ENCODE measurements at places on chromosomes 2 and 18. TPM values are rescaled to one million over a fixed set of nuclear protein-coding genes. Genes with fewer than 3 reads are reported as not detected.

GRCh38 chr2:147683380-147683779, 161.4 kb upstream of the ACVR2A start:
- DNase-seq = no peak

Gene DSG3
- not detected for total RNA-seq

DNA sequence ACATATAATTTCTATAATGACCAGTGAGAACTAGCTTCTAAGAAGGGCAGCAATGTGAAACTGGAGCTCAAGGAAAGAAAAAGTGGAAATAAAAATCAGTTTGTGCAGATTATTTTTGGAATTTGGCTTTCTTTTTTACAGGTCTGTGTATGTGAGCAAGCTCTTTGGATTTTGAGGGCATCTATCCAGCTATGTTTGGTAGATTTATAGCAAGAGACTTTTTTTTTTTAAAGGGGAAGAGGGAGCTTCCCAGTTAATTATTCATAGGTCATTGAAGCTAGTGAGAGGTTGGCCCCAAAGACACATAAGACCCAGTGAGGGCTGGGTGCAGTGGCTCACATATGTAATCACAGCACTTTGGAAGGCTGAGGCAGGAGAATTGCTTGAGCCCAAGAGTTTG, 24.0 kb upstream of the COLEC12 start:
- no peak for DNase-seq

DNA sequence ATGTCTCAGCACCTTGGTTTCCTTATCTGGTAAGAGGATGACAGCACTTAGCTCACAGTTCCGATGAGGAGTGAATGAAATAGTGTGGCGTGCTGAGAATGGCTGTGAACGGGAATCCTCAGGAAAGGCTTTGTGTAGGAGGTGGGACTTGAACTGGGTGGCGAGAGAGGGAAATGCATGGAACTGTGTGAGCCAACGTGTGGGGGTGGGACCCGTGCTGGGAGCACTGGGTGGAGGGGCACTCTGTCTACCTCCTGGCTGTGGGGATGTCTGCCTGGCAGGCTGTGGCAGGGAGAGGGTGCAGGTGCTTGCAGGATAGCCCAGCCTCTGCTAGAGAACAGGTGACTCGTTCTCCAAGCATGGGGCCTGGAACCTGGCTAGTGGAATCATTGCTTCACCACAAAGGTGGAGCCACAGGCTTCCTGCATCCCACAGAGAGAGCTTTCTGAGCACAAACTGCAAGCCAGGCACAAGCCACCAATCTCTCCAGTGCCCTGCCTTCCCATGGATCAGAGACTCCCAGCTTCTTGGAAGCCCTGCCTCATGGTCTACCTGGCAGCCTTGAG, 145.2 kb downstream of the CELF4 start:
- DNase-seq = no peak

DNA sequence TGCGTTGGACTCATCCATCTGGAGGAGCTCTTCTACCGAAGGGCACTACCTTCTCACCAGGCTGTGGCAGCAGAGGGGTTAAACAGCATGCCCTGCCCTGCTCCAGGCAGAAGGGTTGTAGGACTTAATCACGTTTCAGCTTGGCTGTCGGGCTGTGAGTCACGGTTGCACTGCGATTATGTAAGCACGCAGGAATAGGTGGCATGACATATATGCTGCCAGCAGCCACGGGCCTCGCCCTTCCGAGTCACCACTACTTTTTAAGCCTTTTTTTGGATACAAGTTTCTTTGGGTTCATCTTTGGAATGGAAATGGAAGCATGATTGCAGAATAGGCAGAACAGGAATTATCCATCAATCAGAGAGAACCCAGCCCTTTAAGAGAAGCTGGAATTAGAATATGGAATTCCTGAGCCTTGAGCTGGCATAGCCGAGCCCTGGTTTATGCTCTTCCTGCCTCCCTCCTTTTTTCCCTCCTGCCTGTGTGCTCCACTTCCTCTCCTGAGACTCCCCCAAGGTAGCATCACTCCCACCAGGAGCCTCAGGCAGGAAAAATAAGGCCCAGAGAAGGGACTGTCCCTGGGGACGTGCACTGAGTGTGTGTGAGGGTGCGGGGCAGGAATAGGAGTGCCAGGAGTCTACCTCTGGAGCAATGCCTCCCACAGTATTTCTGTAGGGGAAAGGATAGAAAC, 86.8 kb downstream of the SEMA4F start:
- no peak for DNase-seq

Gene NEB
- 8.5 TPM for total RNA-seq

Gene MDH1B
- 14.4 TPM for total RNA-seq

Gene QPCT
- total RNA-seq = 10.4 TPM

- DNase-seq = no peak
Observed at GRCh38 chr2:105323111-105323510, 6.4 kb downstream of the TGFBRAP1 start.

- no peak for DNase-seq
Observed at GRCh38 chr2:235616885-235617284, 123.0 kb downstream of the AGAP1 start.

DNA sequence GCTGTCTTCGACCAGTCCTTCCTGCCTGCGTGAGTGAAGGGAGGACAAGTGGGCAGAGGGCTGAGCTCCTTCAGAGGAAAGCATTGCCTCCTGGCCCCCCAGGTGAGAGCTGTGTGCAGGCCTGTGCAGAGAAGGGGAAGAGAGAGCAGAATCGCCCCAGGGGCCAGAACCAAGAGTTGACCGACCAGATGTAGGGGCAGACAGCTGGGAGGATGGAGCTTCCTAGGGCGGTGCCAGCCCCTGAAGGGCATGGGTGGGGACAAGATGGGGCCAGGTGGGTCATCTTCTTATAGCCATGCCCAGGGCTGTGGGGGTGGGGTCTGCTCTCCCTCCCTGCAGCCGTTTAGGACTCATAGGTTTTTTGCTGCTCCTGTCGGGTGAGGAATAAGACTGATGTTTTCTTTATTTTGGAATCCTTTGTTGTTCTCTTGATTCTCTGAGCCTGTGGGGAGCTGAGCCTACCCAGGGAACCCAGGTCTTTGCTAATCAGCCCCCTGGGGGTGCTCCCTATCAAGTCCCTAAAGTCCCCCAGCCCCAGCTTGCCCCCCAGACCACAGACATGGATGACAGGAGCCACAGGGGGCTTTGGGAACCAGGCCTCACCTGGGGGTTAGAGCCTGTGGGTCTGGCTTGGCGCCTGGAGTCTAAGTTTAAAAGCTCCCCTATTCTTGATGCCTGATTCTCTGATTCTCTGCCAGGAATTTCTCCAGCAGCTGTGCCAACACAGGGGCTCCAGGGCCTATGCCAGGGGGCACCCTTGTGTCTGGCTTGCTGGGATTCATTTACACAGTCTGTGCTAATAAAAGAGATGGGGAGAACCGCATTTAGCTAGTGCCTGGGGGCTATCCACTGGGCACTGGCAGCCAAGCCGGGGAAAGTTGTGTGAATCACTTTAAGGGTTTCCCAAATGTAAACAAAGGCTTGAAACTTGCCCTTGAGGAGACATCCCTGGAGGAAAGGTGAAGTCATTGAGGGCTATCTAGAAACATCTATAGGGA, 9.3 kb upstream of the EFHD1 start:
- no peak for DNase-seq

Data from spinal cord (tissue), 10 donors.